ENCODE measurements at places on chromosomes 11 and 22. TPM values are rescaled to one million over a fixed set of nuclear protein-coding genes. Genes with fewer than 3 reads are reported as not detected.

The APOA4 gene
- not detected for total RNA-seq

The MOGAT2 gene
- not detected for total RNA-seq

The SPTBN2 gene
- total RNA-seq, result 1.3 TPM

The OR10A2 gene
- not detected for total RNA-seq

The RGL4 gene
- not detected for total RNA-seq

The PTPRJ gene
- 29.8 TPM for total RNA-seq

The VSIG10L2 gene
- total RNA-seq, result not detected

The HTR3B gene
- not detected for total RNA-seq

The MPZL2 gene
- not detected for total RNA-seq
